ENCODE measurements at places on chromosomes 4 and X. TPM values are rescaled to one million over a fixed set of nuclear protein-coding genes. Genes with fewer than 3 reads are reported as not detected.

MAGEA1 gene
- not detected for total RNA-seq

TCEAL5 gene
- 1.6 TPM for total RNA-seq

HTR2C gene
- total RNA-seq = 0.41 TPM

KCND1 gene
- 2.7 TPM for total RNA-seq

NIPAL1 gene
- total RNA-seq = 6.8 TPM

ENPP6 gene
- total RNA-seq = 3.9 TPM

FRG2 gene
- total RNA-seq = not detected

GRIA3 gene
- total RNA-seq = 4.4 TPM

ADH5 gene
- 108 TPM for total RNA-seq

SLC9B1 gene
- total RNA-seq = 5.0 TPM

TRIM60 gene
- not detected for total RNA-seq

BOD1L1 gene
- 38.9 TPM for total RNA-seq

ZC4H2 gene
- 6.8 TPM for total RNA-seq

ATP2B3 gene
- total RNA-seq = 0.12 TPM

NWD2 gene
- 0.06 TPM for total RNA-seq

CABS1 gene
- not detected for total RNA-seq

CXCL11 gene
- not detected for total RNA-seq

RASL11B gene
- total RNA-seq = 33.7 TPM

SMIM10 gene
- total RNA-seq = 4.0 TPM

SCD5 gene
- 27.0 TPM for total RNA-seq

RAB33A gene
- total RNA-seq = 1.3 TPM

NUP62CL gene
- total RNA-seq = 15.8 TPM

CASP3 gene
- total RNA-seq = 17.3 TPM

WDR17 gene
- 6.0 TPM for total RNA-seq

ARX gene
- 0.06 TPM for total RNA-seq

TRPC5OS gene
- total RNA-seq = not detected

FMR1NB gene
- not detected for total RNA-seq

COL4A6 gene
- 14.2 TPM for total RNA-seq

NUDT11 gene
- 7.1 TPM for total RNA-seq

TBC1D8B gene
- total RNA-seq = 11.3 TPM

EPHA5 gene
- total RNA-seq = 0.41 TPM

IBSP gene
- not detected for total RNA-seq
